K562 (cell line): ENCODE measurements at places on chromosomes 2 and 18. TPM values are rescaled to one million over a fixed set of nuclear protein-coding genes. Genes with fewer than 3 reads are reported as not detected.

Gene GREB1L
- total RNA-seq = 0.11 TPM in 1 of 2 replicates, not detected in the other

Gene RPRM
- total RNA-seq = not detected in 2 replicates

Gene RAX
- not detected in 2 replicates for total RNA-seq

Gene TNFAIP6
- not detected in 2 replicates for total RNA-seq

Gene MDH1B
- total RNA-seq = 0.07 TPM in 1 of 2 replicates, not detected in the other

Gene AKAIN1
- not detected in 2 replicates for total RNA-seq

Gene DTNA
- 0.07 and 0.45 TPM in 2 replicates for total RNA-seq

Gene IL1RN
- not detected in 2 replicates for total RNA-seq

DNA sequence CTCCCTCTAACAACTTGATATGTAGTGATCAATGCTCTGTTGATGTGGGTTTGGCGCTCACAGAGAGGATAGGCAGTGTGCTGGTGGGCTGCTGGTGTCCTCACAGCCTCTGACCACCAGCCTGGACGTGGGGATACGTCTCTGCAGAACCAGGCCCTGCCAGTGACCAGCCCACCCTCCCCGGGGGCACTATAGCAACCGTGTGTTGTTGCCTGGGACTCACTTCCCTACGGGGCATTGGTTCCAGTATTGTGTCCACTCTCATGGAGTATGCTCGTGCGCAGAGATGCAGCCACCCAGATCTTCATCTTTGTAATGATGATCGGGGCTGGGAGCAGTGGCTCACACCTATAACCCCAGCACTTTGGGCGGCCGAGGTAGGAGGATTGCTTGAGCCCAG, 180.1 kb downstream of the LDLRAD4 start:
- H3K4me3 ChIP-seq = no peak overlapping the region
- H3K27me3 ChIP-seq = peaks cover 25% of the 10 kb centered on the region
- DNase-seq = no peak

DNA sequence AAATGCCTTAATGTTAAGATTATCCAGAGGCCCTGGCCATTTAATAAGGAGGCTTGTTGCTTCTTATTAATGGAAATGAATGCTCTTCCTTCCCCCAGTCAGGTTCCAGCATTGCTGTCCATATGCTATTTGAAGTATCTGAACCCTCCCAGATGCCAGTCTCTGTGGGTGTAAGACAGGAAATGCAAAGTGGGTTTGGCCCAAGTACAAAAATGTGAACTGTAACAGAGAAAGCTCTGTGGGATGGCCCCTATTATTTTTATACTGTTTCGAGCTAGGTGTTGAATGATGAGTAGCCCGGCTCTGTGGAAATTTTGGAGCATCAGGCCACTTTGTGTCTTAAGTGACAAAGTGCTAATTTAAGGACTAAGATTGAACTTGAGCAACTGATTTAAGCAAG, 141.0 kb downstream of the UXS1 start:
- no peak overlapping the region for H3K27ac ChIP-seq
- H3K4me1 ChIP-seq = no peaks in the 10 kb centered on the region; the same call in 1 of the 2 replicates
- H3K4me3 ChIP-seq = no peak overlapping the region
- peaks cover 46% of the 10 kb centered on the region for H3K27me3 ChIP-seq

DNA sequence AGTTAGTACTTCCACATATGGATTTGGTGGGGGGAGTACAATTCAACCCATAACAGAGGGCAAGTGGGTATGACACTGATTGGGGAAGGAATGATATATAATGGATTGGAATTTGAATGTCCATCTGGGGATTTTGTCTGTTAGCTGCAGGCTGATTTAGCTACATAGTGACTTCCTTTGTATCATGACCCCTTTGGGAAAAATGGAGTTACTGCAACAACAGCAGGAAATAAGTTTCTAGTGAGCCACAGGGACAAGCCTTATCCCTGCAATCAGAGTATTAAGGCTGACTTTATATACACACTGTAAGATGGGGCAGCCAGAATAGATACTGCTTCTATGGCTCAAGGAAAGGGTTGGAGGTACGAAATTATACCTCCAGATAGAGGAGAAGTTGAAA, 404.4 kb upstream of the MEIS1 start:
- no peaks in the 10 kb centered on the region for H3K4me1 ChIP-seq
- no peak overlapping the region for H3K27ac ChIP-seq
- H3K36me3 ChIP-seq = no peaks in the 10 kb centered on the region

DNA sequence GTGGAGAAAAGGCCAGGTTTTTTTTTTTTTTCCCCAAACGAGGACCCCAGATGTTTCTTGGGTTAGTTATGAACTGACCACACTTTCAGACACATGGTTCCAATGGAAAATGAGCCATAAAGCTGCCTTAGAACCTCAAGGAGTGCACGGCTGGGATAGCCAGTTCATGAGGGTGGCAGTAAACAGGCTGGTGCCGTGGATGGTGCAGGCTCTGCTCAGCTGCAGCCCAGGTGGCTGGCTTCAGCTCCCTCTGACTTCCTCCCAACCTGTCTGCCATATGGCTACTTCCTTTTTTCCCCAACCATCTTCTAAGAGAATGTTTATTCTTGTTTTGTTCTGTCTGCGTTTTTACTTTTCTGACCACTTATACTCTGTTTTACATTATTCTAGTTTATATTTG, 109.8 kb upstream of the LMAN1 start:
- no peak for DNase-seq
- H3K4me1 ChIP-seq = no peaks in the 10 kb centered on the region
- no peaks in the 10 kb centered on the region for H3K36me3 ChIP-seq

DNA sequence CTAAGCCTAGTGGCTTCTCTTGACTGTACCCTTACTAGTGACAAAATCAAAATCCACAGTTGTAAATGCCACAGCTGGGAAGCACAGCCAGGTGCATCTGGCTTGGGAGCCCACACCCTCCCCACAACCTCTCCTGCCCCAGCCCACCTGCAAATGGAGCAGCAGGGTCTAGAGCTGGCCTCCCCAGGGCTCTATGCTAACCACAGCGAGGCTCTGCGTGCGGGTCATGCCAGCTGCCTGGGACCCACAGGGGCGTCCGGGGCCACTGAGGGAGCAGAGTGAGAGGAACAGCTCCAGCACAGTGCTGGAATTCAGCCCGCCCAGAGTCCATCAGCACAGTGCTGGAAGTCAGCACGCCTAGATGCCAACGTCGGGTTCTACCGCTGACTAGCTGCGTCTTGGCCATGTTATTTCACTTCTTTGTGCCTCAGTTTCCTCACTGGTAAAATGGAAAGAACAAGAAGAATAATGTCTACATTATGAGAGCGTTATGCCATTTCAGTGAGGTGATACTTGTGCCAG, 109.1 kb upstream of the ID2 start:
- H3K4me1 ChIP-seq = peaks cover 13% of the 10 kb centered on the region; the same call in 1 of the 2 replicates
- no peak overlapping the region for H3K4me3 ChIP-seq
- peaks cover 88% of the 10 kb centered on the region for H3K27me3 ChIP-seq
- no peak for DNase-seq
- no peak overlapping the region for H3K27ac ChIP-seq
- no peaks in the 10 kb centered on the region for H3K36me3 ChIP-seq

DNA sequence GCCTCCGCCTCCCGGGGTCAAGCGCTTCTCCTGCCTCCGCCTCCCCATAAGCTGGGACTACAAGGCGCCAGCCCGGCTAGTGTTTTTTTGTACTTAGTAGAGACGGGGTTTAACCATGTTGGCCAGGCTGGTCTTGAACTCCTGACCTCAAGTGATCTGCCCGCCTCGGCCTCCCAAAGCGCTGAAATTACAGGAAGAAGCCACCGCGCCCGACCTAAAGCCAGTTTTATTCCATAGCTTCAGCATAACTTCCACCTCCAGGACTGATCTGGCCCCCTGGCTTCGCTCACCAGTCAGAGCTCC, 783 bp upstream of the TXNL4A start:
- peaks cover 28% of the 10 kb centered on the region for H3K36me3 ChIP-seq
- no peak for DNase-seq
- peaks cover 11% of the 10 kb centered on the region for H3K4me1 ChIP-seq
- H3K27ac ChIP-seq = peak overlapping the region; percentile 95; the same call in 2 of the 3 replicates
- peak overlapping the region; percentile 81 for H3K4me3 ChIP-seq

DNA sequence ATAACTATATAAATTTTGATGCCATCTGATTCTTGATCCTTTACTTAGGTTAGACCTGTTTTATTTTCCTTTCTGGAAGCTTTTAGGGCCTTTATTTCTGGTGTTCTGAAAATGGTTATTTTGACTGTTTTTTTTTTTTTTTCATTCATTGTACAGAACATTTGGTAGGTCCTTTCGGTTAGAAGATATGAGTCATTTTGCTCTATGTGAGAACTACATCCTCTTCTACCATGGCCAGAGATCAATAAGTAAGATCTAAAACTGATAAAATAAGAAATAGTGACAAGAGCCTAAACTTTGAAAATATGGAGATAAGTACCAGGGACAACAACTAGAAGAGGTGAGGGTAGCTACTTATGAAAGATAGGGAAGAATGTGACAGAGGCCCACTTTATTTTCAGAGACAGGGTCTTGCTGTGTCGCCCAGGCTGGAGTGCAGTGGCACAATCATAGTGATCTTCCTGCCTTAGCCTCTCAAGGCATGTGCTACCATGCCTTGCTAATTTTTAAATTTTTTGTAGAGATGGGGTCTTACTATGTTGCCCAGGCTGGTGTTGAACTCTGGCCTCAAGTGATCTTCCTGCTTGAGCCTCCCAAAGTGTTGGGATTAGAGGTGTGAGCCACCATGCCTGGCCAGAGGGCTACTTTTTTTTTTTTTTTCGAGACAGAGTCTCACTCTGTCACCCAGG, 66.5 kb downstream of the EIF2AK3 start:
- no peak overlapping the region for H3K4me3 ChIP-seq
- H3K27me3 ChIP-seq = no peaks in the 10 kb centered on the region
- no peak overlapping the region for H3K27ac ChIP-seq
- peaks cover 19% of the 10 kb centered on the region; the same call in 2 of the 3 replicates for H3K36me3 ChIP-seq
- H3K4me1 ChIP-seq = no peaks in the 10 kb centered on the region
- DNase-seq = no peak

GRCh38 chr2:26627350-26628105, 13.6 kb downstream of the CIB4 start:
- no peak overlapping the region for H3K27ac ChIP-seq
- no peak overlapping the region for H3K4me3 ChIP-seq
- no peaks in the 10 kb centered on the region for H3K36me3 ChIP-seq
- no peak for DNase-seq
- H3K27me3 ChIP-seq = peaks cover 37% of the 10 kb centered on the region

DNA sequence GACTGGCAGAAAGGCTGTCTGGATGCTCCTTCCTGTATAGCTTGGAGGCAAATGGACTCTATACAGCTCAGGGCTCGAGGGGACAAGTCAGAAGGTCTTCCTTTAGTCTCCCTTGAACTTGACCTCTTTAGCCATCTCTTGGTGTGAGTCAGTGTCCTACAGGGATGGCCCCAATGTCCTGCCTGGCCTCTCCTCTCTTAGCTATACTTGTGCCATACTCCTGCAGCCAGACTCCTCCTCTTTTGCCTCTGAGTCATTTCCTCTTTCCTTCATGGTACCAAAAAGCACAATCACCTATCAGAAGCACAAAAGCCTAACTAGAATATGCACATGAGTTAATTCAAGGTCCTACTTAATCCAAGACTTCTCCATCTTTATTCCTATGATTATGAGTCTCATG, 112.7 kb downstream of the XRCC5 start:
- no peak overlapping the region for H3K27ac ChIP-seq
- no peak overlapping the region for H3K4me3 ChIP-seq
- no peaks in the 10 kb centered on the region for H3K36me3 ChIP-seq
- DNase-seq = peak; percentile 19
- no peaks in the 10 kb centered on the region for H3K27me3 ChIP-seq
- H3K4me1 ChIP-seq = peaks cover 22% of the 10 kb centered on the region

GRCh38 chr2:16050908-16051489, 110.6 kb downstream of the MYCN start:
- DNase-seq = no peak
- H3K4me3 ChIP-seq = no peak overlapping the region
- no peaks in the 10 kb centered on the region for H3K27me3 ChIP-seq
- H3K27ac ChIP-seq = no peak overlapping the region
- H3K4me1 ChIP-seq = no peaks in the 10 kb centered on the region
- H3K36me3 ChIP-seq = no peaks in the 10 kb centered on the region

DNA sequence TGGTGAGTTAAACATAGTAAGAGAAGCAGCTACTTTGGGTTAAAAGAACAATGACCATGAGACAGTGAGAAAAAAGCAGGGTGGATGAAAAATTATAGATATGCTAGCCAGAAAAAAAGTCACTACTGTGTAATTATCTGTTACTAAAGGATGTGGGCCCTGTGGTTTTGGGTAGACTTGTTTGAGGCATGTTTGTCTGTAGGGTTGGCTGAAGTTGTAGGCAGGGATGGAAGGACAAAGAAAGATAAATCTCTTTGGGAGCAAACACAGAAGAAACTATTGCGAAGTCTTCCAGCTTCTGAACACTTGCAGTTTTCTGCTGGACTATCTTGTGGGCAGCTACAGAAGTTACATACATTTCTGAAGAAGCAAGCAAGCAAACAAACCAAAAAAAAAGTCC, 28.2 kb downstream of the RND3 start:
- H3K36me3 ChIP-seq = no peaks in the 10 kb centered on the region
- no peak overlapping the region for H3K27ac ChIP-seq
- H3K4me1 ChIP-seq = no peaks in the 10 kb centered on the region
- H3K4me3 ChIP-seq = no peak overlapping the region
- DNase-seq = no peak

- no peaks in the 10 kb centered on the region for H3K4me1 ChIP-seq
- DNase-seq = no peak
- no peak overlapping the region for H3K27ac ChIP-seq
- no peaks in the 10 kb centered on the region for H3K36me3 ChIP-seq
- peaks cover 18% of the 10 kb centered on the region for H3K27me3 ChIP-seq
Measured at GRCh38 chr2:36354811-36355150, 797 bp upstream of the CRIM1 start.

DNA sequence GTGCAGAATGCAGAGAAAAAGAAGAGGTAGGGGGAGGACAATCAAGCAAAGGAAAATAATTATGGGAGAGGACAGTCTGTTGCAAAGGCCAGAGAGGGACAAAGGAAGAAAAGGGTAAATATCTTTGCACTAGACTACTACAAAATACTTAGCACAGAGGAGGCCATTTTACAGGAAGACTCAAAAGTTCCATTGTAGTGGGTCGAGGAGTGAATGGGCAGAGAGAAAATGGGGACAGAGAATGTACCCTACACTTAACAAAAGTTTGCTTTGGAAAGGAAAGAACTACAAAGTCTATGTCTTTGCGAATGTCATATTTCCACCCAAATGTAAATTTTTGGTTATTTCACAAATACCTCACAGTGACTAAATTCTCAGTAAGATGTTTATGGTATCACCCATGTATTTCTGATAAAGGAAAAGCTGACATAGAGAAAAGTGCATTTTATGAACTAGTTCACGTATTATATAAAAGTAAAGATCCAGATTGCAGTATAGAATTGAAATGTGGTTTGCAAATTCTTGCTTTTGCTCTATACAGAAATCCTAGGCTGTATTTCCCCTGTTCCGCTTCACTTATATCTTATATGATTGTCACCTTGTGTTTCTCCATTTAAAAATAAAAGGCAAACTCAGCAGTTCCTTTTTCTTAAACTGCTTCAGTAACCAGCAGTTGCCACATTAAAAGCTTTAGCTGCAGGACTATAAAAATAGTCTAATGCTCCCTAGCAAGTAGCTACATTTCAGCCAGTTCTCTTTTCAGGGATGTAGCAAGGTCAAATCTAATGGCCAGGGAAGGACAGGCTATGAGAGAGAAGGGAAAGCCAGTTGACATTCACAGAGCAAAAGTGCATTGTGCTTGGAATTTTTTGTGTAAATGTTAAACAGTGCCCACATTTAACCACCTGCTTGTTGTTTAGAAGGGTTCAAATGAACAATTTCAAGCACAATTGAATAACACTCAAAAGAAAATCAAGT, 79.7 kb upstream of the CYTIP start:
- H3K27ac ChIP-seq = no peak overlapping the region
- no peaks in the 10 kb centered on the region for H3K27me3 ChIP-seq
- no peaks in the 10 kb centered on the region for H3K36me3 ChIP-seq
- no peak for DNase-seq
